Stimulated activated CD4-positive, alpha-beta T cell treated with anti-CD3 and anti-CD28 coated beads, Interleukin-1b, Interleukin-23, amount 100 ng/mL, for 1 hour (primary cell): ENCODE measurements at places on chromosomes 2 and 18.

DNA sequence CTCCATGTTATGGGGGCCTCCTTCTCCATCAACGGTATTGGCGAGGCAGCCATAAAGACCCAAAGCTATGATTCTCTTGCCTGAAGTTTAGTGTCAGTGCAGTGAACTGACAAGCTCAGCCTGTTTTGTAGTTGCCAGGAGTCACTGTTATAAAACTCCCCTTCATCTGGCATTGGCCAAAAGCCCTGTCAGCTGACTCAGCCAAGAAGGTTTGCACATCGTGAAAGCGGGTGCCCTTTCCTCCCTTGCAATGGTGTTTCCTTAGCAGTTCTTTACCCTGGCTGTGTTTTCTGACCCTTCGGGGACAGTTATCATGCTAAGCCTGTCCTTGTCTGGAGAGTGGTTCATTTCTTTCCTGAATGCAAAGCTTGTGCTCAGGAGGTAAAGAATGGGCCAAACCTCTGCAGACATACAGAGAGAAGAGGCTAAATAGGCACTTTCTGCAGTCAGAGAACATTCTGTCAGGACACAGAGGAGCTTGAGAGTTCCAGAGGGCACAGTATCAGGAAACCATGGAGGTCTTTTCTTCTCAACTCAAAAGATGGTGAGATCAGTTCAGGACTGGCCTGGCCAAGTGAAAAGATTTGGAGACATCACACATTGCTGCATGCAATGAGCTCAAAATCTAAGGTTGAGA lies 414.2 kb downstream of the ZNF521 start:
- no peak for DNase-seq

DNA sequence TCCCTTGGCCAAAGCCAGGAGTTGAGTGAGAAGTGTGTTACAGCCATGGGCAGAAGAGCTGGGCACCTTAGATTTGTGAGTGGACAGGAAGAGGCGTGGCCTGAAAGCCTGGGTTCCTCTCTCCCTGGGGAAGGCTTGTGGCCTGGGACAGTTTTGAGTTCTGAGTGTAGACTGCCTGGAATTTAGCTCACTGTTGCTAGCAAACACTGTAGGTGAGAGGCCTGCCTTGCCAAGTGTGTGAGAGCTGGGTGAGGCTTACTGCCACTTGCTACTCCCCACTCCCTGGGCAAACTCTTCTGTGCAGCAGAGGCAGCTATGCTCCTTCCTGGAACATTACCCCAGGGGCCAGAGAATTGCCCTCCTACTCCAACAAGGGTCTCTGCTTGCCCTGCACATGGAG lies 150.0 kb upstream of the GALNT5 start:
- no peak for DNase-seq

- DNase-seq: no peak
Observed at GRCh38 chr2:236702657-236703372, 133.2 kb downstream of the ACKR3 start.

DNA sequence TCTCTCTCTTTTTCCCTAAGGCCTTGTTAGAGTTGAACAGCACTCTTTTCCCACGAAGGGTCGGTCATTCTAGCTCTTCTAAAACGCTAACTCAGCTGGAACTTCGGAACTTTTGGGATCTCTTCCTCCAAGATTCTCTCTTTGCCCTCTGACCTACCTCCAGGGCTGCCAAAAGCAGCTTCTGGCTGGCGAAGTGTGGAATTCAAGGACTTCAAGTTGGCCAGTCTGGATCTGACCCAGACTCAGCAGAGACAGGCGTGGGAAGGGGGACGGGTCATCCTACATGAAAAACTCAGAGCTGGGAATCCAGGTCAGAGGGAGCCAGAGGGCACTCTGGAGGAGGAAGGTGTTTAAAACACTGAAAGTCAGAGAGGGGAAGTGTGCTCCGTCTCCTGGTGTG lies 305.5 kb upstream of the HDAC4 start:
- no peak for DNase-seq

DNA sequence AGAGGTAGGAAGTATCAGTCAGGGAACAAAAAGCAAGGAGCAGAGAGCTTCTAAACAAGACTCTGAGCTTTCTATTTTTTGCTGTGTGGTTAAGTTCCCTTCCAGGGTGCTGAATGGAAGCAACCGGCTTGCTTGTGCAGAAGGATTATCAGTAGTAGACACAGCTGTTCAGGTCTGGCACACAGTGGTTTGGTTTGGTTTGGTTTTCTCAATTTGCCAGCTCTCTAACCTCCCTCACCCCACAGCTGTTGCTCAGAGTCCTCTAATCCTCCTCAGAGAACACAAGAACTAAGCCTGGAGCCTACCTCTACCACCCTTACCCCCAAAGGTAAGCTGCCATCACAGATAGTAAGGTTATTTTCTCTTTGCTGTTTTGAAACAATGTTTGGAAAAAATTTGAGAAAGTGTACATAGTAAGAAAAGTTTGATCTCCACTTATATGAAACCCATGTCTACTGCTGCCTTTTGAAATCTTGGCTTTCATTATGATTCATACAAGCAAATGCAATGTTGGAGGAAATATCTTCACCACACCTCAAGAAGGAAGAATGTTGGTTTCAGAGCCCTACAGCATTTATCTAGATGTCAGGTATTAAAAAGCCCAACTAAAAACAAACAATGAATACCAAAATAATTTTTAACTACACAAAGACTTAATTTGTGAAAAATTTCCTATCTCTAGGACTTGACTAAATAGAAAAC lies 255.3 kb downstream of the NR4A2 start:
- no peak for DNase-seq

GRCh38 chr2:223930103-223930976 lies 14.8 kb downstream of the WDFY1 start:
- no peak for DNase-seq

DNA sequence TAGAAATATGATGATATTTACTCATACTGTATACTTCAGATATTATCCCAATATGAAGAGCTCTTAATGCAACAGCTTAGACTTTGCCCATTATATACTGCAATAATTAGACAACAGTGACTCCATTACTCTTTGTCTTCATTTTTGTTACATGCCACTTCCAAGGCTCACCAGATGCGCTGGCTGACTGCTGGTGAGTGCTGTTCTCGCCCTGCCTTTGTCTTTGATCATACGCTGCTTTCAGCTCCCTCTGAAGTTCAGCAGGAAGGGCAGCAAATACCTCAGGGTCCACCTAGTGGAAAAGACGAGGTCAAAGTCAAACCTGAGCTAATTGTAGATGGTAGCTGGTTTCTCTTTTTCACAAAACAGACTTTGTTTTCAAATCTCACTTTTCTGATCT lies 66.3 kb downstream of the EIF5B start:
- DNase-seq: no peak

DNA sequence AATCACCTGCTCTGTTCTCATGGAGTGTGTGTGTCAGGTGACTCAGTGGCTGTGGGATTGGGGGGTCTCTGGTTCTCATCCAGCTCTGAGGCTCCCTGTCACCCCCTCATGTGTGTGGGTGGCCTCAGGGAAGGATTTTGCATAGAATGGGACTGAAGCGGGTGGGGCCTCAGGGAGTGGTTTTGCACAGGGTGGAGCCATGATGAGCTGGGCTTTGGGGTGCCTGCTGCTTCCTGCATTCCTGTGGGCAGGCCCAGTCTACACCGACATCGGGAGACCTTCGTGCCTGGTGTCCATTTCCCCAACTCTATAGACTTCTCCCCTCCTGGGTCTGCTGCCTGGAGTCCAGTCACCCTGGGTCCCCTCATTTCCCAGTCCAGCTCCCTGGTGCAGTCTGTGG lies 59.7 kb downstream of the VAPA start:
- DNase-seq: no peak
